CD4-positive, alpha-beta T cell treated with Interleukin-15 for 1 hour (primary cell): ENCODE measurements at places on chromosomes 1 and 21.

DNA sequence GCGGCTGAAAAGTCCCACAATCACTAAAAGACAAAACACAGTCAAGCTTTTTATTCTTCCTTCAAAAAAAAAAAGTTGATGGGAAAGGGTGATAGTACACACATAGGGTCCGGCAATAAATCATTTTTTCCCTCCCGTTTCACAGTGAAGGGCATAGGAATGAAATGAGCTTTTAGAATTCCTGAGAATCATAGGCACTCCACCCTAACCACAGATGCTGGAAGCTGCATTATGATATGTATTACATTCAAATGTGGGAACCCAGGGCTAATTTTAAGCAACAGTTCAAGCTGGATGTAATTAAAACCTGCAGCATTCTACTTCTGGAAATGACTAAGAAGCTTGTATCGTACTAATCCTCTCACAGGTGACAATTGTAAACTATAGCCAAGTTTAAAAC is 75.7 kb upstream of the KCNJ15 start:
- DNase-seq, result no peak

- DNase-seq, result no peak
These were observed 109.1 kb upstream of the HOOK1 start for GRCh38 chr1:59705466-59706302.

GRCh38 chr1:100627054-100627716 is 89.2 kb downstream of the GPR88 start:
- DNase-seq, result no peak

DNA sequence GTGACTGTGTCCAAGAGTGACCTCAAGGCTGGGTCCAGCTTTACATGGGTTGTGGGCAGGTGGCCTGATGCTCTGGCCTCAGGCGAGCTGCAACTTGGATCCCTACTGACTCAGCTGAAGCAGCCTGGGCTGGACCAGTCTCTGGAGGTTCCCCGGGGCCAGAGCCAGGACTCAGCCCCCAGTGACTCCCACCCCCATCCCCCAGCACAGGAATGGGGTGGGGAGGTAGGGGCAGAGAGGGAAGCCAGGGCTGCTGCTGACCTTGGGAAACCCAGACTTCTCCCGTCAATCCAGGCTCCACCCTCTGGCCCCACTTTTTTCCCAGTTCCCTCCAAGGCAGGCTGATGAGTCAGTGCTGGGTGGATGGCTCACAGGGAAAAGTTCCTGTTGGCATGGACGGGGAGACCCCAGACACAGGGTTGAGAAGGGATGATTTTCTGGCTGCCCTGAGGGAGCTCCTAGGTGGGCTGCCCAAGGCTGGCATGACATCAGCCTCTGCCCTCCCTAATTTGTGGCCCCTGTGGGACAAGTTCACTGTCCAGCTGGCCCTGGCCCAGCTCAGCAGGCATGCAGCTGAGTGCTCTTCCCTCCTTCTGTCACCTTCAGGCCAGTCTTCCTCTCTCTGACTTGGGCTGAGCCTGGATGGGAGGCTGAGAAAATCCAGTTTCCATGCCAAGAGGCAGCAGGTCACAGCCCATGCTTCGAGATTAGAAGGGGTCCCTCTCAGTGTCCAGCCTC is 2.2 kb downstream of the ZC3H12A start:
- no peak for DNase-seq

GRCh38 chr1:201608635-201609395 is 69.9 kb downstream of the NAV1 start:
- DNase-seq, result no peak

- no peak for DNase-seq
These were observed 7.2 kb upstream of the IGSF3 start for GRCh38 chr1:116674751-116675150.

GRCh38 chr1:15765495-15766194 is 7.0 kb downstream of the FBLIM1 start:
- DNase-seq, result no peak

DNA sequence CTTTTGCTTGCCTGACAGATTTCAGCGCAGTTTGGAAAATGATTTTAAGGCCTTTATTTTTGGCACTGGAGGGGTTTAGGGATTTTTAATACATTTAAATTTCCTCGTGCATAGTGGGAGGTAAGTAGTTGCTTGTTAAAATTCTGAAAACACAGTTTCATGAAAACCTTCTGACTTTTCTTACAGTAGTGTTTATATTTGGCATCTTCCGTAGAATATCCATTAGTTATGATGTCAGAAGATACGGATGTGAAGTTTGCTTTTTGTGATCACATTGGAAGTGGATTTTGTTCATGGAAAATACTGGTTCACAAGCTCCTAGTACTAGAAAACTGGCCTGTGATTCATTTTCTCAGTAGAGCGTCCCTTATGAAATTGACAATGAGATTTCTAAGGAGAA is 1.3 kb downstream of the RABGAP1L start:
- no peak for DNase-seq

- no peak for DNase-seq
These were observed 114.8 kb downstream of the LAMC2 start for GRCh38 chr1:183300828-183301227.

GRCh38 chr21:45945066-45945867 is 36.3 kb upstream of the COL6A1 start:
- no peak for DNase-seq

DNA sequence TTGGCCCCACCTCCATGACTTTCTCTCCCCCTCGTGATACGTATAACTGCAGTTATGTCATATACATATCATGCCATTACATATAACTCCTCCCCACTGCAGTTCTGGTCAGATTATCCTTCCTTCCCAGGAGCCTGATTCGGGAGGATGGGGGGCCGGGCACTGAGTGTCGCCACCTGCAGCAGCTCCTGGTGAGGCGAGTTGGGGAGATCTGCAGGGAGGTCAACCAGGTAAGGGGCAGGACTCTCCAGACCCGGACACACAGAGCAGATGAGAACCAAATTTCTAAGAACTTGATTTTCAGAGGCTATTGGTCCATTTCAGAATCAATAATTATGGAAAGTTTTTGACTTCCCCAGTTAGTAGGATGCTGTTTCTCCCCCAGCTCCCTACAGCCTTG is 19.5 kb downstream of the HYI start:
- DNase-seq, result no peak

- DNase-seq, result no peak
These were observed 13.0 kb upstream of the PAQR6 start for GRCh38 chr1:156260896-156261295.

GRCh38 chr1:203871114-203871880 is 9.9 kb downstream of the SNRPE start:
- DNase-seq, result no peak

DNA sequence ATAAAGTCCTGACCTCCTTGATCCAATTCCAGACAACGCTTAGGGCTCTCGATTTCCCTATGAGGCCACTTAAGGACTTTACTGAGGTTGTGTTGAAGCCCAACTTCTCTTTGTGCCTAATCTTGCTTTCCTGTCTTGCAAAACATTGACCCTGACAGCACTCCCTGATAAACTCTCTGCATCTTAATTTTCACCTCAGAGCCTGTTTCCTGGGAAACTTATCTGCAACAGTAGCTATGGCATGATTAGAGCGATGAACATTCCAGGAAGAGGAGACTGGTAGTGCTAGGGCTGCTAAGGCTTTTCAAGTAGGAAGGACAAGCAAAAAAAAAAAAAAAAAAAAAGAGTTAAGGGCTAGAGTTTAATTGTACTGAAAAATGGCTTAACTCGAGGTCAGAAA is 118.9 kb downstream of the RGS21 start:
- DNase-seq, result no peak

DNA sequence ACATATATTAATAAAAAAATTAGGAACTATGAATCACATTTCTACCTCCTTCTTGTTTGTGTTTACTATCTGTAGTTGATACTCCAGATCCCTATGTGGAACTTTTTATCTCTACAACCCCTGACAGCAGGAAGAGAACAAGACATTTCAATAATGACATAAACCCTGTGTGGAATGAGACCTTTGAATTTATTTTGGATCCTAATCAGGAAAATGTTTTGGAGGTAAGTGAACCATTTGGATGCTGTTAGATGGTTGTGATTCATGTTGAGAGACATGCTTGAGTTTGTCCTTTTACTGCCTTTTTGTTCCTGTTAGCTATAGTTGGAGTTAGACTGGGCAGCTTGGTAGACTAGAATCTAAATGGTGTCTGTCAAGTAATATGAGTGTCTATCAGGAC is 64.2 kb downstream of the PLA2G4A start:
- no peak for DNase-seq

GRCh38 chr1:201374364-201374763 is 3.1 kb downstream of the TNNT2 start:
- no peak for DNase-seq

DNA sequence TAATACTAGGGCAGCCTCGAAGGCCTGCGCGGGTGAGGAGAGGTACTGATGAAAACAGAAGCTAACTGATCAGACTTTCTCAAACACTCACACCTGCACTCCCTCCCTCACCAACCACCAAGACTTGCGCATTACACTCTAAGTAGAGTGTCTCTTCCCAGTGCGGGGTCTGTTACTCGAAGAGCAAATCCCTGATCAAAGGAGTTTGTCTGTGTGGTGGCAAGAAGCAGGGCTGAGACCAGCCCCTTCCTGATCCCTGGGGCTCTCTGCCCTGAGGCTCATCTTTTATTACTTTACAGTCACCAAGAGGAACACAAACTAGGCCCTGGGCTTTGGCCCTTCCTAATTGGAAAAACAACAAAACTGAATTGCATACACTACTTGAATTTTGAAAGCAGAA is 19.5 kb upstream of the TSNAX start:
- DNase-seq, result no peak

DNA sequence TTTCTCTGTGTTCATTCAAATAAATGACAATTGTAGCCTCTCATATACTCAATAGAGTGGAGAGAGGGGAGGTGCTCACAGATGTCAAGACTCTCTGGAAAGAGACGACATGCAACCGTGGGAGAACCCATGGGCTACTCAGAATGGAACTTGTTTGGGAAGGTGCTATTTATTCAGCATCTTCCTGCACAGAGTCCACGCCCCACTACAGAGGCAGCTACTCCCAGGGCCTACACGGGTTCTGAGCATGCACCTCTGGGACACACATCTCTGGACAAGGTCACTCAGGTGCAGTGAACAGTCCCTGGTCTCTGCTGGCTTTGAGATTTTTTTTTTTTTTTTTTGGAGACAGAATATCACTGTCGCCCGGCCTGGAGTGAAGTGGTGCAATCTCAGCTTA is 64.1 kb downstream of the NID1 start:
- no peak for DNase-seq

- DNase-seq, result peak; percentile 66
These were observed at the start of gene TNFAIP8L2 for GRCh38 chr1:151156515-151156819. Gene TNFAIP8L2, plus strand, starts transcription at chr1:151156649. Its CDS starts 2,049 bp downstream, at chr1:151158698.

GRCh38 chr1:214453109-214453722 is 98.2 kb downstream of the PTPN14 start:
- DNase-seq, result no peak

DNA sequence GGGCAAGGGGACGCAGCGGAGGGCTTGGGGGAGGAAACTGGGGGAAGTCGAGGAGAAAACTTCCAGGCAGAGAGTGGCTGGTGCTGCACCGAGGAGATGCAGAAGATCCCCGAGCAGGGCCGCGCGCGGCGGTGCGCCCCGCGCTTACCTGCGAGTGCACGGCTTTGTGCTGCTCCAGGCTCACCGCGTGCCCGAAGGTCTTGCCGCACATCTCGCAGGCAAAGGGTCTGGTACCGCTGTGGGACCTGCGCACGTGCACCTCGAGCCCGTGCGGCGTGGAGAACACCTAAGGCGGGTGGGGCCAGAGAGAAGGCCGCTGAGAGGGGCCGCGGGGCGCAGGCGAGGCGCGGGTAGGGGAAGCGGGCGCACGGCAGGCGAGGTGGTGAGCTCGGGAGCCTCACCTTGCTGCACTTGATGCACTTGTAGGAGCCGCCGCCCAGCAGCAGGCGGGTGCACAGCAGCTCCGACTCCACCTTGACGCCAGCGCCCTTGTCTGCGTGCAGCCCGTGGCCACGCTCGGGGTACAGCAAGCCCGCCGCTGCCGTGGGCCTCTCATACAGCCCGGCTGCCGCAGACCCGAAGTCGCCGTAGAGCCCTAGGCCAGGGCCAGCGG is 6.4 kb downstream of the GFI1 start:
- DNase-seq, result no peak

GRCh38 chr1:87208080-87208479 is 120.6 kb upstream of the LMO4 start:
- no peak for DNase-seq

- DNase-seq, result peak; percentile 13
These were observed 3.1 kb downstream of the FTCD start for GRCh38 chr21:46151989-46152926.

GRCh38 chr1:118340928-118341910 is 156.2 kb upstream of the SPAG17 start:
- DNase-seq, result no peak

DNA sequence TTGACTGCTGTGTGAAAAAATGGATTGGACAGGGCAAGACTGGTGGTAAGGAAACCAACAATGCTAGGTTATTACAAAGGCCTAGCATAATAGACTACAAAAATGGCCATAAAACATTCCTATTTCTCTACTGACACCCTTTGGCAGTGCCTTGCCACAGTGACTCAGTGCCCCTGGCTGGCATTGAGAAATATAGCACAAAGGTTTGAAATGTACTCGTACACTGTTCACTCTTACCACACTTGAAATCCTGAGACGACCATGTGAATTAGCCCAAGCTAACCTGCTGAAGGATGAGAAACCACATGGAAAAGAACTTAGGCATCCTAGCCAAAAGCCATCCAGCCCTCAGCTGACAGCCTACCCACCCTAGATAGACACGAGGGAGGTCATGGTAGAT is 149.8 kb upstream of the PALMD start:
- no peak for DNase-seq

DNA sequence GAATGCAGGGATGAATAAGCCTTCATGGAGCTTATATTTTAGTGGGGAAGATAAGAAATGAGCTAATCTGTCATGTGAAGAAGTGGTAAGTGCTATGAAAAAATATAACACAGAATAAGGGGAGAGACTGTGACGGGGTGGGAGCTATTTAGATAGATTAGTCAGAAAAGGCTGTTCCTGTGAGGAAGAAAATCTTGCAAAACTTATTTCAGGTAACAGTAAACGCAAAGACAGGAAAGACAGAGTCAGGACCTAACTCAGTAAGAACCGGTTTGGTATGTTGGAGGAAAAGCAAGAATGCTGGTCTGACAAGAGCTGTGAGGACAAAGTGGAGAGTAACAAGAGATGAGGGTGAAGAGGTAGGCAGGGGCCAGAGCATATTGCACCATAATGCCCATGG is 22.0 kb downstream of the GNAI3 start:
- no peak for DNase-seq

- DNase-seq, result no peak
These were observed 73.2 kb upstream of the BMP8A start for GRCh38 chr1:39418236-39418635.
